ENCODE measurements at places on chromosomes 3 and 15.
A peak's percentile ranks its signal among the peaks of the same experiment; 100 is the strongest.

GRCh38 chr3:145087038-145087437 is 1073.9 kb downstream of the PLOD2 start:
- DNase-seq = no peak

GRCh38 chr3:45975686-45976085 is 19.9 kb downstream of the FYCO1 start:
- no peak for DNase-seq

GRCh38 chr15:98143116-98143515 is 182.6 kb downstream of the ARRDC4 start:
- no peak for DNase-seq

- DNase-seq = no peak
Observed at GRCh38 chr15:89226359-89227221, 5.2 kb upstream of the RLBP1 start.

- DNase-seq = peak; percentile 18
Observed at GRCh38 chr3:49238274-49239127, 38.5 kb downstream of the C3orf62 start.

DNA sequence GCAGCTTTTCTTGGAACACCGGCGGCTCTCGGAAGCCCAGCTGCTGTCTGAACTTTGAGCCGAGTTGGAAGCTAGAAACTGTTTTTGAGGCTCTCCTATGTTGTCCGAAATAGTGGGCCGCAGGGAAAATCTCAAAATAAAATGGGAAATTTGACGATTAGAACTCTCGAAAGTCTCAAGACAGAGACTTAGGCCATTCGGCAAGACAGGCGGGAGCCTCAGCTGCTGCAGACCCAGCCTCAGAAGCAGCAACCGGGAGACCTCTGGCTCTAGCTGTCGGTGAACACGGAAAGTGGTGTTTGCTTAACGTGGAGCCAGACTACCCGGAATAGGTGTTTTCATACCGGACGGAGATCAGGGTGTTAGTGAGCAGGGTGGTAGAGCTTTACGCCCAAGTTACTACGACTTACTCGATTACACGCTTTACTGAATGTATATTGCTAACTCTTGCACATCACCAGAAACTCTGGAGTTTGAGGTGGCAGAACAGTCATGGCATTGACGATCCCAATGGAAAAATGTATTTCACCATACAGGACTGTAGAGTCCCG is 357 bp upstream of the MAN2C1 start:
- DNase-seq = peak; percentile 44

DNA sequence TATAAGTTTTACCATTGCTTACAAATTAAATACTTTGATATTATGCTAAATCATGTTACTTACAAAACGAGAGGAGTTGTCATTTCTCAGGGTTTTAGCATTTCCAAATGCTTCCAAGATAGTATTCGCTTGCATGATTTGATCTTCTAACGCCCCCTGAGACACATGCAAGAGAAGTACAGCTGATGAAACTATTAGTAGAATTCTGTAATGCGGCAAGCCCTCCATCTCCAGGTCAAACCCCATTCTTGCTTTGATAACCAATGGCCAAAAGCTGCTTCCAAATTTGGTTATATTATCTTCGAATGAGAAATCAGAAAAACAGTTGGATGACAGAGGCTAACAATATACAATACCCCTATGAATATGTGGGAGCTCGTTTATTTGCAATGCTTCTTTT is 14.7 kb downstream of the MYH15 start:
- no peak for DNase-seq

- DNase-seq = no peak
Observed at GRCh38 chr15:56056626-56057025, 63.2 kb upstream of the NEDD4 start.

- no peak for DNase-seq
Observed at GRCh38 chr15:65690778-65691177, 69.0 kb downstream of the SLC24A1 start.

DNA sequence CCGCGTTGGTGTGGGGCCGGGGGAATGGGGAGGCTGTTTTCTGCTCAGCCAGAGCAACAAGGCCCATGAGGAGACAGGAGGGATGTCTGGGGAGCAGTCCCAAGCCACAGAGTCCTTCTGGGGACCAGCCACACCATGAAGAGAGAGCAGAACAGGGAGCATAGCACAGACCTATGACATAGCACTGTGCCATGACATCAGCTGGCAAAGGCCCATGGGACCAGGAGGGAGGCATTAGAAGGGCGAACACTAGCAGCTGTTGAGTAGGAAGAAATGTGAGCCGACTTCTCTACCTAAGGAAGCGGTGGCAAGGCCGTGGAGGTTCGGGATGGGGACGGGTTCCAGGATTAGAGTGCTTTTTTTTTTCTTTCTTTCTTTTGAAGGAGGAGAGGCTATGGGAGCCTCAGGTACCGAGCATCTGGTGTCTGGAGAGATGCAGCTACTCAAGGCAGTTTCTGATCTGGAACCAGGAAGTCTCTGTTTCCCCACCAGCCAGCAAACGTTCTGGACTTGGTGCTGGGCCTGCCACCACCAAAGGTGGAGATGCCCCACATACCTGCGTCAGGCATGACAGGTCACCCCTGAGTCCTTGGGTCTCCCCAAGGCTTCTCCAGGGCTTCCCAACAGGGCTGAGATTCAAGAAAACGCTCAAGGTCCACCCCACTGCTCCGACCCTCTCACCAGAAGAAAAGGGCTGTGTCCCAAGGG is 77.3 kb upstream of the CGNL1 start:
- DNase-seq = no peak

DNA sequence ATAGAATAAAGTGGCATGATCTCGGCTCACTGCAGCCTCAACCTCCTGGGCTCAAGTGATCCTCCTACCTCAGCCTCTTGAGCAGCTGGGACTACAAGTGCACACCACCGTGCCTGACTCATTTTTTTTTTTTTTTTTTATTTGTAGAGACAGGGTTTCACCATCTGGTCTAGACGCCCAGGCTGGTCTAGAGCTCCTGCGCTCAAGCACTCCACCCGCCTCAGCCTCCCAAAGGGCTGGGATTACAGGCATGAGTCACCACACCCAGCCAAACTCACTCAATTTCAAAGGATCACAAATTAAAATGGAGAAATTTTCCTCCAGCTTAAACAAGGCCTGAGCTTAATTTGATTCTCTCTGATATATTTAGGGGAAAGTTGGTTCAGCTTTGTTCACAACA is 27.3 kb upstream of the NMB start:
- no peak for DNase-seq

DNA sequence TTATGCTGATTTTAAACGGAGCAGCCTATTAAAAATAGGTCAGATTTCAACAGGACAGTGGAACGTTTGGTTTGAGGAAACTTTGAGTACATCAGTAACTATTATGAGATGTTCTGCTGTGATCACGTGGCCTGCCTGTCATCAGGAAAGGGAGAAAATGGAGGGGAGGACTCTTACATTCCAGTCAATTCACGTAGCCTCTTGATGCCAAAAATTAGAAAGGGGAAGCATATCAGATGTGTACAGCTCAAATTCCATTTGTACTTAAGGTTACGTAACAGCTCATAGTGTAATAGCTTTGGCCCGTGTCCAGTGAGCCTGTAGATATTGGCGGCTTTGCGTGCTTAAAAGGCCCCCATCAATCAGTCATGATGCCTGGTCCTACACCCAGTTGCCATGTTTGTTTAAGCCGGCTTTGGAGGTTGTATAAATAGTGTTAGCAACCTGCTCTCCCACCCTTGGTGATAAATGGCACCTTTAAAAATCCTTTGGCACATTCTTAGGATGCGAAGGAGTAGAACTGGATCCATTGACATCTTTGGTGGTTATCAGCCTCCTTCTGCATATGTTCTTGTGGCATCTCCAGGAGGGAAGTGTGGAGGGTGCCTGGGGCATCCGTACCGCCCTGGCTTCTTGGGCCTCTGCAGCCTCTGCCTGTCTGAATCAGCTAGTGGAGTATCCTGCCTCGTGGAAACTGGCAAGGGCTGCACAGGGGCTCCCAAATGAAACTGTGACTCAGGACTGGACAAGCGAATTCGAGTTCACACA is 163.9 kb downstream of the THSD4 start:
- no peak for DNase-seq

GRCh38 chr15:62506217-62506805 is 341.2 kb upstream of the C2CD4B start:
- no peak for DNase-seq

- DNase-seq = no peak
Observed at GRCh38 chr15:35252351-35252865, 167.3 kb upstream of the NANOGP8 start.

DNA sequence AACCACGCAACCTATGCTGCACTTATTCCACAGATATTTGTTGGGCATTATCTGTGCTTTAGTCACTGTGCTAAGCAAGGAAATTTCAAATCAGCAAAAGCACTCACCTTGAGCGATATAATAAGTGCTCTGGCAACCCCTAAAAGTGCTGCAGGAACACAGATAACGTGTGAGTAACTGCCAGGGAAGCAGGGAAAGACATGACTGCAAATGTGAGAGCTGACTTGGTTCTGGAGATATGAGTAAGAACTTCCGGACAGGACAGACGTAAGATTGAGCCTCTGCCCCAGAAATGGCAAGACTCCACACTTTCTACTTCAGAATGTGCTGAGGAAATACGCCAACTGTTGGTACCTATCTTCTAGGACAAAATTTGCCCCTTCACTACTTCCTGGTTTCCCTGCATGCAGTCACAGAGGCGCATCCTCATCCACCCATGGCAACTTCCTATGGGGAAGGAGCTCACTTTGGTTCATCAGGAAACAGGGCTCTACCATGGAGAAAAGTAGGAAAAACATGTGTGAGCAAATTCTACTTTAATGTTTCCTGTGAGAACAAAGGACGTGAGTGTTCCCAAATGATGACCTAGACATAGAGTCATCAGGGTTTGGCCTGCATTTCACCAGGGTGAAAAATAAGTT is 41.7 kb downstream of the AQP9 start:
- DNase-seq = peak; percentile 9

GRCh38 chr3:69738859-69739203 is 433 bp upstream of the MITF start:
- DNase-seq = no peak

DNA sequence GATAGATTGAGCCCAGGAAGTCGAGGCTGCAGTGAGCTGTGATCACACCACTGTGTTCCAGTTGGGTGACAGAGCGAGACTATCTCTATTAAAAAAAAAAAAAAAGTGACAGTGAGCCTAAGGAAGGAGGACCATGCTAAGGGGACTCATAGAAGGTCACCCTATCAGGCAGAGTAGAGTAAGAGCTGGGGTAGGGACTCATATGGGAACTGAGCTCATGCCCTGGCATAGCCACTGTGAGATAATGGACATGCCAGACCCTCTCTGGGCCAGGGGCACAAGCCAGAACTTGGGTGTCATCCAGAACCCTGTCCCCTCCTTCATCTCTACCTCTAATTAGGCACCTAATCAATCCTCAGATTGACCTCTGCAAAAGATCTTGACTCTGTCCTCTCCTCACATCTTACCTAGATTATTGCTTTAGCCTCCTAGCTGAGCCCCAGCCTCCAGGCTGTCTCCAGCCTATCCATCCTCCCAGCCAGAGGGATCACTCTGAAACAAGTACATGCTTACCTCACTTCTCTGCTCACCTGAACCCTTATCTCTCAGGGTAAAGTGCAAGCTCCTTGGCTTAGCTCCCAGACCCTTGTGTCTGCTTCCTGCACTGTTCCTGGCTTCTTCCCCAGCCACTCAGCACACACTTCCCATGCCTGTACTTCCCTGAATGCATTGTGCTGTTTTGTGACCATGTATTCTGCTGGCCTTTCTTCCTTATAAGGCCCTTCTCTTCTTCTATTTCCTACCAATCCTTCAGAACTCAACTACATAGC is 76.4 kb downstream of the DAPK2 start:
- peak; percentile 20 for DNase-seq

GRCh38 chr3:56980798-56981390 is 79.6 kb upstream of the SPATA12 start:
- no peak for DNase-seq

DNA sequence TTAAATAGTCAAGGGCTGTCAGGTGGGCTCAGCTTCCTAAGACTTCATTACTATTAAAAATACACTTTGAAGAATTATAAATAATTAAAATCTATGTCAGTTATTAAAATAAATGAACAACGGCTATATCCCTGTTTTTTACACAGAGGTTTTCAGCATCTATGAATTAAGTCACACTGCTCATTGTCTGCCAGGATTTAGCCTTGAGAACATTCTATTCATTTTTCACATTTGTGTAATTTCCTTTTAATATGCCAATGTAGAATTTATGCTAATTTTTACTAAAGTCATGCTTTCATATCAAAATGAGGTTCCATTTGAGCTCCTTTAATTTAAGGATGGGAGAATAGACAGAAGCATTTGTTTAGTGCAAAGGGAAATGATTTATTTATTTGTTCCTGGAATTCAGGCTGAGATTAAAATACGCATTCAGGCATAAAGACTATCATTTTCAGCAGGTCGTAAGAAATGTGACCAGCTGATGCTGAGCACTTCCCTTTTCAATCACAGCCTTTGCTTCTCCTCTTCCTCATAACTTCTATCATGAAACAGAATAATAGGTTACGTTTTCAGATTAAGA is 345.1 kb downstream of the MFSD1 start:
- no peak for DNase-seq

- no peak for DNase-seq
Observed at GRCh38 chr3:173267716-173268115, 126.7 kb upstream of the SPATA16 start.

DNA sequence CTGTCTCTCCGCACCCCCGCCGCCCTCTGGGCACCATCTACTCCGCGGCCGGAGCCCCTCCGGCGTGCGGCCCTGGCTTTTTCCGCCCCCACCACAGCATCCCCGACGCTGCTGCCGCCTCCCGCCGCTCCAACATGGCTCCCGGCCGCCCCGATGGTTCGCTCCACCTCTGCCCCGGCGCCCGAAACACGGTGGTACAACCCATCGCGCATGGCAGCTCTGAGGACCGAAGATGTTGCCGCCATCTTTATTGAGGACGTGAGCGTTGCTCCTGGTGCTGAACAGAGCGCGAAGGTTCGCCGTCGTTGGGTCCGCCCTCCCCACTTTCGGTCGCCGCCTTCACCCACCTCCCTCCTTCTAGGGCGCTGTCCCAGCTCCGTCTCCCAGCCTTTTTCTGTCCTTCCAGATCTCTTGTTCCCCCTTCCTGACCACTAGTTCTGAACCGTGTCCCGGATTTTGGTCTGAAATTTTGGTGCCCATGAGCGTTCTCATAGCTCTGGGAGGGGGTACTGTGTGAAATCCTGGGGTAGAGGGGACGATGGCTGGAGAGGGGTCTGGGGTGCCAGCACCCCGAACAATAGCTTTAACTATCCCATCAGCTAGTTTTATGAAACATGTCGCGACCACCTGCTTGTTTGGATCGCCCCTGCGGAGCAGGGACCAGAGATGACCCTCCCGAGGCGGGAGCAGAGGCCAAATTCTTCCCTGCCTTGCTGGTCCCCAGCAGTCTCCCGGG is at the start of gene CELSR3:
Gene CELSR3 (minus strand): TSS at position 134 of the 736 bp plus-strand sequence. CDS start 252 bp downstream, outside the sequence.
- peak; percentile 93 for DNase-seq

- DNase-seq = no peak
Observed at GRCh38 chr3:132519914-132520313, 77.2 kb upstream of the ACKR4 start.

All from GM12865 (cell line).